ENCODE measurements at places on chromosomes 2 and 18.

- no peak for DNase-seq
Measured at GRCh38 chr2:44200011-44200410, 31.3 kb downstream of the PPM1B start.

GRCh38 chr18:8989855-8990254 lies 112.6 kb upstream of the NDUFV2 start:
- DNase-seq = no peak

DNA sequence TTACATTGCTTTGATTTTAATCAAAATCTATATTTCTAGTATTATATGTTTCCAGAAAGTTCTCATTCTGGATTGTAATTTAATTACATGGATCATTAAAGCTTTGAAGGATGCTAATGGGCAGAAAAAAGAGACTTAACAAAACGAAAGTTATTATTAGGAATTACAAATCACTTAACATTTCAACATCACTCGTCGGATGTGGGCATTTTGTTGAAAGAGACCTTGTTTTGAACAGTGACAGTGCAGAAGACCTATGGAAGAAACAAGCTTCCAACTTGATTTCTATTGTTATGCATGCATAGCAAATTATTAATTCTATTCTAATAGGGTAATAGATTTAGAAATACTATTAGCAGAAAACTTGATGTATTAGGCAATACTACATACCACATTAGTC lies 31.4 kb upstream of the DARS1 start:
- DNase-seq = no peak

- DNase-seq = no peak
Measured at GRCh38 chr2:42931818-42932195, 139.4 kb upstream of the HAAO start.

DNA sequence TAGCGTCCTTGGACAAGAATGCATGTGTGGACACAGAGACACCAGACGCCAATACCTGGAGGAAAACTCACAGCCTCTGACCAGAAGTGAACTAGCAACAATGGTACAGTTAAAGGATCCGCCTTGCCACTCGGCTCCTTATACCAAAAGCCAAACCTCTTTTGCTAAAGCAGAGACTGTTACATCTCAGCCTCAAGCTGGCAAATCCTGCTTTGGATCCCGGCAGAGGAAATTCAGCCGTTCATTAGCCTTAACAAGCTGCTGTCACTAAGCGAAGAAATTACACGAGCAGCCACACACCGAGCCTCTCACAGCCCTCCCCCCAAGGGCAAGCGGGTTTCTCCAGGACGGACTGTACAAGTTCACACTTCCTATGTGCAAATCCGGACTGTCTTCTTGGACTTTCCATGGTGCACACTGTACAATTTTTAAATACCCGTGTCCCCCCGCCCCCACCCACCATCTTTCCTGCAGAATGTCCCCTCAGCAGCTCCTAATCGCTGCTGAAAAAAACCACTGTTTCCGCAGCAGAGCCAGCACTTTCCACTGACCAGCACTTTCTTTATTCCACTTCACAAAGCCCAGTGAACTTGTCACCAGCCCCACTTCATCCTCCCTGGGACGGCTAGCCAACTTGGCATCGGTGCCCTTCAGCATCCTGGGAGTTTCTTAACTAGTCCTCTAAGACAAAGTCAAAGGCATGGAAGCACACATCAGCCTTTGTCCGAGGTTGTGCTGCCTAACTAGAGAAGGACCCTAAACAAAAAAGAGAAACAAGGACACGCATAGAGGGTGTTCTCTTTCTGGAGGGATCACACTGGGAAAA lies 1.5 kb downstream of the KLF7 start:
- peak; percentile 32 for DNase-seq

- DNase-seq = no peak
Measured at GRCh38 chr2:177721087-177721486, 328.5 kb downstream of the AGPS start.

DNA sequence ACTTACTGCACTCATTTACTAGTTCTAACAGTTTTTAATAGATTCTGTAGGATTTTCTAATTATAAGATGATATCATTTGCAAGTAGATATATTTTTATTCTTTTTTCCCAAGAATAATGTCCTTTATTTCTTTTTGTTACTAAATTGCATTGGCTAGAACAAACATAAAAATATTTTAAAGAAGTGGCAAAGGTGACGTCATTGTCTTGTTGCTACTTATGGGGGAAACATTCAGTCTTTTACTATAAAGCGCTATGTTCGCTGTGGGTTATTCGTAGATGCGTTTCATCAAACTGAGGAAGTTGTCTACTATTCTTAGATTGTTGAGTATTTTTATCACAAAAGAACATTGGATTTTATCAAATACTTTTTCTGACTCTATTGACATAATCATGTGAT lies 765.2 kb upstream of the POU3F3 start:
- no peak for DNase-seq

GRCh38 chr2:85112906-85113625 lies 20.1 kb upstream of the TCF7L1 start:
- DNase-seq = no peak

GRCh38 chr2:95342556-95343320 lies 45.6 kb downstream of the KCNIP3 start:
- no peak for DNase-seq

Measured in stimulated activated CD4-positive, alpha-beta T cell treated with anti-CD3 and anti-CD28 coated beads, Interleukin-4, amount 100 ng/mL, for 24 hours (primary cell).